Iris pigment epithelial cell (primary cell): ENCODE measurements at places on chromosomes 3 and 15.
A peak's percentile ranks its signal among the peaks of the same experiment; 100 is the strongest.

DNA sequence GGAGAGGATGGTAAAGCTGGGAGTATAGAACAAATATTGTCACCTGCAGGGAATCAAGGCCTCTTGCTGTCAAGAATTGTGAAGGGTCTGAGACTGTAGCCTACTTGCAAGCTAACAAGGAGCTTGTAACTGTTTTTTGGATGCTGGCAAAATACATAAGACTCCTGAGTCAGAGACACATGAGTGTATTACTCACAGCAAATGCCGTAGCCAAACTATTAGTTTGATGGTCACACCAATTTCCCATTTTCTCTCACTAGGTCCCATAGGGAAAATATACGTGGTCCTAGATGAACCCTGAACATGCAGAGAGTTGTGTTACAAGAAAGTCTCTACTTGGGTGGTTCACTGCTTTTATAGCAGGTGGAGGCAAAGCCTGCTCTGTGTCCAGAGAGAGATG is 44.7 kb upstream of the LIPC start:
- peak; percentile 61 for DNase-seq

- DNase-seq: no peak
Observed at GRCh38 chr3:14418296-14419250, 16.2 kb downstream of the SLC6A6 start.

- DNase-seq: peak; percentile 28
Observed at GRCh38 chr15:42059661-42060476, 34.5 kb downstream of the PLA2G4D start.

- DNase-seq: no peak
Observed at GRCh38 chr3:141059816-141060215, 8.7 kb downstream of the SPSB4 start.

- no peak for DNase-seq
Observed at GRCh38 chr3:15492847-15493360, 28.6 kb downstream of the COLQ start.

DNA sequence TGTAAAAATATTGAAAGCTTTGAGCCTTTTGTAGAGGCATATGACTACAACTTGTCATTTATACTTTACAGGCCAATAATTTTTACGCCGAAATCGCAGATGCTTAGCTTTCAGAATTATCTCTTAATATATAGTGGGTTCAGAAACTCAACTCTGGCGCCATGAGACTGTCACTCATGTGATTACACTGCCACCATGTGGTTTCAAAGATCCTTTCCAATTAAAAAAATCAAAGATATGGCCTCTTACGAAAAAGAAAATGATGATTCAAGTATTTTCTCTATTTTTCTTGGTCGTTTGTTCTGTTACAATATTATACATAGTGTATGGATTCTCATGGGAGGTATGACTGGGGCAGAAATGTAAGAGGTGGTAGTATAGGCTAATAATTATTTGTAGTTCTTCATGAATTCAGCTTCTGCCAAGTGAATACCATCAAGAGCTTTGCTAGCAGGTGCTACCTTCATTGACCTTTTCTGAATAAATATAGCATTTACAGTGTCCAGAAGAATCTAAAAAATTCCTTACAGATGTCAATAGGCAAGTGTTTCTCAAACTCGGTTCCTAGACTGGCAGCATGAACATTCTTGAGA is 751.7 kb upstream of the GOLIM4 start:
- DNase-seq: peak; percentile 54

- DNase-seq: no peak
Observed at GRCh38 chr15:39051626-39052322, 487.2 kb upstream of the RASGRP1 start.

GRCh38 chr3:152197451-152197850 is 71.3 kb upstream of the MBNL1 start:
- DNase-seq: no peak

- DNase-seq: no peak
Observed at GRCh38 chr3:134485075-134485717, 589 bp downstream of the ANAPC13 start.

DNA sequence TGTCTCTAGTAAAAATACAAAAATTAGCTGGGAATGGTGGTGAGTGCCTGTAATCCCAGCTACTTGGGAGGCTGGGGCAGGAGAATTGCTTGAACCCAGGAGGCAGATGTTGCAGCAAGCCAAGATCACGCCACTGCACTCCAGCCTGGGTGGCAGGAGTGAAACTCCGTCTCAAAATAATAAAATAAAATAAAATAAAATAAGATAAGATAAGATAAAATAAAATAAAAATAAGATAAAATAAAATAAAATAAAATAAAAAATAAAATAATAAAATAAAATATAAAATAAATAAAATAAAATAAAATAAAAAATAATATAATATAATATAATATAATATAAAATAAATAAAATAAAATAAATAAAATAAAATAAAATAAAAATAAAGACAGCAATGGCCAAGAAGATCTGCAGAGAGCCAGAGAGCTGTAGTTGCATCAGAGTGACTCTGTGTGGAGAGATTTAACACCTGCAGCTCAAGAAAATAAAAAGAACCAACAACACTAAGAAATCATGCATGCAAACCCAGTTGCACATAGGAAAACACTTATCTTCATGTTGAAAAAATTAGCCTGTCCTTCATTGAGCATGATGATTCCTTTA is 25.9 kb downstream of the LIPH start:
- DNase-seq: no peak

- DNase-seq: no peak
Observed at GRCh38 chr15:63040954-63041353, 1.6 kb upstream of the TPM1 start.

GRCh38 chr3:115418583-115418982 is 204.7 kb upstream of the GAP43 start:
- no peak for DNase-seq

DNA sequence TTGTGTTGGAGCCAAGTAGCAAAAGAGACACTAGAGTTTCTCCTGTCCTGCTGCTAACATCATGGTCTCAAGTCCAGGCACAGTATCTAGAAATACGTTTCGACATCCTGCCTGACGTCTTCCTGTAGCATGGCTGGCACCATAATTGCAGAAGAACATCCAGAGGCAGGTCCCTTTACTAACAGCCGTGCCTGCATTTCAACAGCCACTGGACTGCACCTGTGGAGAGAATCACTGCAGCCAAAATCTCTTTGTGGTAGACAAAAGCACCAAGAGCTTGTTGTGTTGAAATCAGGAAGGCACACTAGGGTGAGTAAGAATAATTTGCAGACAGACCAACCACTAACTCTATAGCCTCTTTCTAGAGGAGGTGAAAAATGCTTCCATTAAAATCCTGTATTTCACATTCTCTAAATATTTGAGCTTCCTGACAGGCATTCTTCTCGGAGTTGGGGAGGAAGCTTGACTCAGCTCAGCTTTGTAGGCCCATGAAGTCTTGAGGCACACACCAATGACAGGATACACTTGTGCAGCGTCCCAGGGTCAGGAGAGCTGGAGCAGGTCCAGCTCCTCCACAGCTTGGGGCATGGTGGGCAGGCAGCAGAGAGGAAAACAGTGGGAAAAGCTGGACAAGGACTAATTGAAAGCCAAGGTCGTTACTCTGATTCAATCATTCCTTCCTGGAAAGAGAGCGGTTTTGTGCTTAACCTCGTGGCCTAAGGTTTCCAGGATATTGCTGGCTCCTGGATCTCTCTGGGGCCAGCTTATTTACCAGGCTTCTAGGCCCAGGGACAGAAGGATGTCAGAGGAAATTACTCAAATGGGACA is 244.9 kb downstream of the FAM43A start:
- DNase-seq: peak; percentile 83

GRCh38 chr3:28212681-28213080 is 28.7 kb upstream of the CMC1 start:
- no peak for DNase-seq
